ENCODE measurements at places on chromosomes 2 and 18. TPM values are rescaled to one million over a fixed set of nuclear protein-coding genes. Genes with fewer than 3 reads are reported as not detected.

DNA sequence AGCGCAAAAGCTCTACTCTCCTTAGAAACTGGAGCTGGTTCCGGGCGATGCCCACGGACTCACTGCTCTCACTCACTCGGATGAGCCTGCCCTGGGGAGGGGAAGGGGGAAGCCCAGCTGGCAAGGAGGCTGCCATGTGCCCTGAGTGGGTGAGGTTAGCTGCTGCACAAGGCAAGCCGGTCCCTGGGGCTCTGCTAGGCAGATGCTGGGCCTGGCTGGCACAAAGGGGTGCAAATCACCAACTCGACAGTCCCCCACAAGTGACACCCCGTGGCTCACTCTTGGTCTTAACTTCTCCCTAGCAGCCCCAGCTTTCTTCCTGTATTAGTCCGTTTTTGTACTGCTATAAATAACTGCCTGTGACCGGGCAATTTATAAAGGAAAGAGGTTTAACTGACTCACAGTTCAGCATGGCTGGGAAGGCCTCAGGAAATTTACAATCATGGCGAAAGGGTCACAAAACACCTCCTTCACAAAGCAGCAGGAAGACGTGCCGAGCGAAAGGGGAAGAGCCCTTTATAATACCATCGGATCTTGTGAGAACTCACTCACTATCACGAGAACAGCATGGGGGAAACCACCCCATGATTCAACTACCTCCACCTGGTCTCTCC is 33.2 kb downstream of the ADCY3 start:
- no peak for DNase-seq

The KLHL30 gene
- total RNA-seq, result not detected

DNA sequence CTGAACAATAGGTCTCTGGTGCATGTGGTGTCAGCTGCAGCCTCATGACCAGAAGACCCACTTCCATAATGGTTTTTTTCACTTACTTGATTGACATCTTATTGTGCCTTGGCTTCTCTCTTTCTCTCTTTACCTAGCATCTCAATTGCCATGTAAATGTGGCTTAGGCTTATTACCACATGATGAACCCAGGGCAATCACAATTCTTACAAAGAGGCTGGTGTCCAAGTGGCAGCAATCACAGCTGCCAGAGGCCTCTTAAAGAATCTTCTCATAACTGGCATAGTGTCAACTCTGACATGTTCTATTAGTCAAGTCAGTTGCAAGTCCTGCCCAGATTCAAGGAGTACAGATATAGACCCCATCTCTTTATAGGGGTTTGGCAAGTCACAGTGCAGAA is 1224.8 kb downstream of the SUCLG1 start:
- DNase-seq, result no peak

GRCh38 chr2:48448274-48449061 is 81.5 kb upstream of the STON1 start:
- DNase-seq, result no peak

- no peak for DNase-seq
These were observed 11.2 kb upstream of the TEX51 start for GRCh38 chr2:126887506-126887905.

The KCNG2 gene
- total RNA-seq, result 14.8 TPM

Data from hematopoietic multipotent progenitor cell (in vitro differentiated cells).